ENCODE measurements at places on chromosomes 2 and 18.

DNA sequence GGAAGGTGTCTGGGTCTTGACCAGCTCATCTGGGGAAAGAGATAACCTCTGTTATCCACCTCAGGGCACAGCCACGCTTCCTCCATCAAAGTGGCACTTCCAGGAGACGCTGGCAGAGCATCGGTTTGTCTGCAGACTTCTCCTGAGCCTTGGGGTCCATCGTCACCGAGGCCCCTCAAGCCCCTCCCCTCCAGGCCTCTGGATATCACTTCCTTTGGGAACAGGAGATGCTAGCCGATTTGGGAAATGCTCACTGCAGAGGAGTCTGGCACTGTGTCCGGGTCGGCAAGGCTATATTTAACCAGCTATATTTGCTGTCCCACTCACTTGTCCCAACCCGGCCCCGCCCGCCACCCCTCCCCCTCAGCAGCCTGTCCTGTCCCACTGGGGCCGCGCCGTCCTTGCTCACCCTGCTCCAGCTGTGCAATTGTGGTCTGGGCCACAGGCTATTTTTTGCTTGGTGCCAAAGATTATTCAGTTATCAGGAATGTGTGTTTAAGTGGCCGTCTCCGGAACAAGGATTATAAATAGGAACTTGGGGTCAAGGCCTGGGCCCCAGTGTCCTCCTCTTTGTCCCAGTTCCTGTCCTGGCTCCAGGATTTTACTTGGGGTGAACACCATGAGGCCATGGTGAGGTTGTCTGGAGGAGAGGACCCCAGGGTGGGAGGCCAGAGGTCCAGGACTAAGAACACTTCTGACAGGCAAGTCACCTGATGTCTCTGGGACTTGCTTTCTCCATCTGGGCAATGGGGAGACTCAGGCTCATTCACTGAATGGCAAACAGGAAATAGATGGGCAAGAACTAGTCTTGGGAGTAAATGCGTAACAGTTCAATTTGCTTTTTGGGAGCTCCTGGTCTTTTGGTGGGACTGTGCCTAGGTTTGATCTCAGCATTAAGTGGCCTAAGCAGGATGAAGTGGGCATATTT, 263.6 kb downstream of the DYSF start:
- no peak for DNase-seq

DNA sequence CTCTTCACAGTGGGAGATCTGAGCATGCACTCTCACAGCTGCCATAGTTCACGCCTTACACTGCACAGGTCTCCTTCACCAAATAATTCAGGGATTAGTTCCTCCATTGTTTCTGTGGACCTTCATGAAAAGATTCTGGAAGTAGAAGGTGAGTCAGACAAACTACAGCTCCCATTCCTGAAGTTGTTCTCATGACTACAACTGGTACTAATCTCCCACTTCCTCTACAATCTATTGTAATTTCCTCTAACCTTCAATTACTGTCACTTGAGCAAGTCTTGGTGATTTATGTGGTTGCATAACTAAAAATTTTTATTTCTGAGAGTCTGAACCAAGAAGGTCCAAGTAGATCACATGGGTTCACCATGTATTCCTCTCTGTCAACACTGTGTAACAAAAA, 128.7 kb downstream of the XIRP2 start:
- DNase-seq: no peak

DNA sequence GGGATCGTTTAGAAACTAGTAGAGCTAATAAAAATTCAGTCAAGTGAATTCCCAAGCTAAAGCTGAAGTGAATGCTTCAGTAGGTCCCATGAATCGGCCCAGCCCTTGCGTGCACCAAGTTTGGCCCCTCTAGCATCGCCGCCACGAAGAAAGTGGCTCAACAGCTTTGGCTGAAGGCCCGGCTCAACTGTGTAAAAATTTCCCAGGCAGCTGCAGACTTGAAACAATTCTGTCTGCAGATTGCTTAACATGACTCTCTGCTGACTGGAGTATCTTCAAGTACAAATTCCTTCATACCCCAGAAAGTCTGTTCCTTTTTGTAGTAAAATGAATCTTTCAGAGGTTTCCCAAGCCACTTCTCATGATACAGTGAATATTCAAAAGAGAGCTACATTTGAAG, 32.7 kb downstream of the ALMS1 start:
- no peak for DNase-seq

DNA sequence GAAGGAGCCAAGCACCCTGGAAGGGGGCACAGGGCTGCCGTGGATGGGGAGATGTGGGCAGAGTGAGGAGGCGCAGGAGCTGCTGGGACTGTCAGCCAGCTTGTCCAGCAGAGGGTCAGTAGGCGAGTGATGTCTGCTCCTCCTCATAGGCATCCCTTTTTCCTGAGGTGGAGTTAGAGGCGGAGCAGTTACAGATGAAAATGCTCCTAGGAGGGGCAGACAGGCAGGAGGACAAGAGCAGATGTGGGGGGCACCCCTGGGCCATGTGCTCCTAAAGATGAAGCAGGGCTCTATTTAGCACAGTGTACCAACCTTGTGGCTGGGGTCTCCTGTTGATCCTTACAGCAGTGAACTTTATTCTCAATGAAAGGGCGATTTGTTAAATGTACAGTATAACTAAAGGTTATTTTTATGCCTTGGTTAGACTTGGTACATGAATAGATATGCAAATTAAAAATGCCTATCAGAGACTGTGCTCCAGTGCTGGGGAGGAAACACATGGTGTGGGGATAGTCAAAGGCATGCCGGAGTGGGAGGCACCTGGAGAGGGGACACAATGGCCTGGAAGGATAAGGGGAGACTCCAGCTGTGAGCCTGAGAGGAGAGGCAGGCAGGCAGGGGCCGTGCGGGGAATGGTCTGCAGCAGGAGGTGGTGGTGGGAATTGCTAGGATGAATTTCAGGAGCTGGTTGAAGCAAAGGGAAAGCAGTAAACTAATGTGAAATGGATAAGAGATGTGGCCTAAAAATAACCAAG, 175.3 kb downstream of the CLIP4 start:
- DNase-seq: no peak

- DNase-seq: no peak
Measured at GRCh38 chr2:224366267-224366844, 35.6 kb downstream of the FAM124B start.

DNA sequence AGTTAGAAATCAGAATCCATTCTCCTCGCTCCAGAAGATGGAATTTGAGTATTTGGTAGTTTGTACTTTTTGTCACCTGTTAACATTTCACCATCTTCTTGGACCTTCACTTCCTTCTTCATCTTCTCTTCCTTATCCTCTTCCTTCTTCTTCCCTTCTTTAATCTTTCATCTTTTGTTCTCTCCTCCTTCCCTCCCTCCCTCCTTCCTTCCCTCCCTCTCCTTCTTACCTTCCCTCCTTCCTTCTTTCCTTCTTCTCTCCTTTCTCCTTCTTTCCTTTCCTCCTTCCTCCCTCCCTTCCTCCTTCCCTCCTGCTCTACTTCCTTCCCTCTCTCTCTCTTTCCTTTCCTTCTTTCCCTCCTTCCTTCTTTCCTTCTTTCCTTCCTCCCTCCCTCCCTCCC, 31.1 kb upstream of the LTBP1 start:
- no peak for DNase-seq

DNA sequence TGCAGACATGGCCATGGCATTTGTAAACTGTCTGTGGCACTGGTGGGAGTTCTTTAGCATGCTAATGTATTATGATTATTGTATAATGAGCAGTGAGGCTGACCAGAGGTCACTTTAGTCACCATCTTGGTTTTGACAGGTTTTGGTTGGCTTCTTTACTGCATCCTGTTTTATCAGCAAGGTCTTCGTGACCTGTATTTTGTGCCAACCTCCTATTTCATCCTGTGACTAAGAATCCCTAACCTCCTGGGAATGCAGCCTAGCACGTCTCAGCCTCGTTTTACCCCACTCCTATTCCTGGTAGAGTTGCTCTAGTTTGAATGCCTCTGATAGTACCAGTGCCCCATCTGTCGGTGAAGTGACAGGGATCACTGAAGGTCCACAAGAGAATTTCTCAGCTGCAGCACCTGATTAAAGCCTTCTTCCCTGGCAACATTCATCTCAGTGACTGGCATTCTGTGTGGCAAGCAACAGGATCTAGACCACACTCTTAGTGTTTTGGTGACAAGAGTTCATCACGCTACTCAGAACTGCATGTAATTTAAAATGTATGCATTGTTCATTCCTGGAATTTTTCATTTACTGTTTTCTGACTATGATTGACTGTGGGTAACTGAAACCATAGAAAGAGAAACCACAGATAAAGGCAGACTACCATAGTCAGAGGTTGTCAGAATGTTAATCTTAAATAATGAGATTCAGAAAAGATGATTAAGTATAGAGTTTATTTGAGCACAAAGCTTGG, 43.0 kb upstream of the GPR39 start:
- no peak for DNase-seq

- no peak for DNase-seq
Measured at GRCh38 chr2:220445429-220446105, 818.1 kb downstream of the SLC4A3 start.

Measured in NCI-H2029 treated with DMSO at 0.1 percent for 48 hours (cell line).